ENCODE measurements at places on chromosomes 3 and 15.

- DNase-seq: no peak
Measured at GRCh38 chr3:160403796-160404470, 4.5 kb downstream of the SMC4 start.

DNA sequence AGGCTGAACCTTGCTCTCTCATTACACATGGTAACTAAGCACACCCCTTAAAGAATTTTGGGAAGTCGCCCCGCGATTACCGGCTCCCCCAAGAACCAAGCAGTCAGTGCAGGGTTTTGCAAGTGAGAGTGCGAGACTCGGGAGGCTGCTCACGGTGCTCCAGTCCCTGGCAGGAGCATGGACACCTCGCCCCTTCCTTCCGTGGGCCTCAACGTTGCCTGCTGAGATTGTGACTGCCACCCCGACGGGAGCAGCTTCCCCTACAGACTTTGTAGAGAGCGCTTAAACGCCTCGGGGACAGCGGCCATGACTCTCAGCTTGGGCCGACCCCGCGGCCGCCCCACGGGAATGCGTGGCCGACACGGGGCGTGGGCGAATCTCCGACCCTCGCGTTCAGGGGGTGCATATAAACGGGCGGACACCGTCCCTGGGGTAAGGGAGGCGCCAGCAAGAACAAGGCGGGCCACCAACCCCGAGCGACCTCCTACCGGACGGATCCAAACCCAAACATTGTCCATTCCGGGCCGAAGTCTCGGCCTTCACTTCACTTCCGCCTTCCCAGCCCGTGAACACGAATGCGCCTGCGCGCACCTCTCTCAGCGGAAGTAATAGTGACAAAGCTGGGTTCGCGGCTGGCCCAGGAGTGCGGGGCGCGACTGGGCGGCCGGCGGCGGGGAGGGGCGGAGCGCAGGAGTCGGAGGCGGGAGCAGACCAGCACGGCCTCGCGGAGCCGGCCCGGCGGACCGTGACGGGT, at the start of gene ATP2C1:
ATP2C1 (plus strand) TSS at position 709 of the 754 bp plus-strand sequence. CDS start 686 bp downstream, outside the sequence.
- DNase-seq: peak; percentile 96

DNA sequence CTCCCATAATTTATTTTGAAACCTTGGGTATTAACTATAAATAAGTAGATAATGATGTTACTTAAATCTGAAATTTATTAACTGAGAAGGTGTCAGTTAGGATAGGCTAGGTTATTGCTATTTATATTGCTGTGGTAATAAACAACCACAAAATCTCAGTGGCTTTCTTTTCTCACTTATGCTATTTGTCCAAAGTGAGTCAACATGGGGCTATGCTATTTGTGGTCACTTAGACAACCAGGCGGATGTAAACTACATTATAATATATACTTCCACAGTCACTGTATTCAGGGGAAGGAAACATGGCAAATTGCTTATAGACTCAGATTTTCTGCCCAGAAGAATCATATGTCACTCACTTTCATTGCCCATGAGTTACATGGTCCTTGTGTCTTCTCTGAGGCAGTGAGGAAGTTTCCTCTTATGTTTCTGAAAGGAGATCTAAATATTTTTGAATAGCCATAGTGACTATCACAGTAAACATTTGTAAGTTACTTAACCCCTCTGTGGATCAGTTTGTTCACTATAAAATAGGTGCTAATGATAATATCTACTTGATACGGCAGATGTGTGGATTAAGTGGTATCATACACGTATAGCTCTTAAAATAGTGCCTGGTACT, 19.8 kb downstream of the HMG20A start:
- no peak for DNase-seq

DNA sequence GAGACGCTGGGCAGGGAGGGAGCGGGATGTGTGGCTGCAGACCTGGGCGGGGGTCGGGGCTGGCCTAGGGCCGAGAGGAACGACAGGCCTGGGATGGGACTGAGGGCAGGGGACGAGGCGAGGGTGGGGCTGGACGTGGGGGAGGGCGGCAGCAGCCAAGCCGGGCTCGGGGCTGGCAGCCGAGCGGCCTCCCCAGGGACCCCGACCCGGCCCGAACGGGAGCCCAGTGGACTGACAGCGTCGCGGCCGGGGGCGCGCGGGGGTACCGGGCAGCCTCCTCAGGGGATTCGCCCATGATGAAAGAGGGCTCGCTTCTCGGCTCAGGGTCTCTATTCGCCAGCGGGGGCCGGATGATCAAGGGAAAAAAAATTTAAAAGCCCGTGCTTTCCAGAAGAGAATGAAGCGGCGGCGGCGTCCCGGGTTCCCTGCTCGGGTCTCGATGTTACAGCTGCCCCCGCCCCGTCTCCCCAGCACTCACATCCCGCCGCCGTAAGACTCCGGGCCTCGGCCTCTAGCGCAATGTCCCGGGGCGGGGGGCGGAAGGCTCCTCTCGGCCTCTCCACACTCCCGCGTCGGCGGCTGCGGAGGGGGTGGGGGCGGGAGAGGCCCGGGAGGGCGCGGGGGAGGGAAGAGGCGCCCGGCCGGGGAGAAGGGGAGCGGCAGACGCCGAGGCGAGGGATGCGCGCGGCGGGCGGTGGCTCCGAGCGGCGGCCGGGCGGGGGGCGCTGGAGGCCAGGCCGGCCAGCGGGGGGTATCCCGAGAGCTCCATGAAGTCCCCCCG, 4.3 kb downstream of the PTH1R start:
- no peak for DNase-seq

GRCh38 chr3:35946854-35947515, 307.7 kb downstream of the ARPP21 start:
- no peak for DNase-seq

GRCh38 chr3:19013879-19014278, 134.4 kb upstream of the KCNH8 start:
- no peak for DNase-seq

- no peak for DNase-seq
Measured at GRCh38 chr3:194730365-194730764, 44.7 kb downstream of the FAM43A start.

- DNase-seq: no peak
Measured at GRCh38 chr3:142863930-142864920, 24.7 kb downstream of the PCOLCE2 start.

DNA sequence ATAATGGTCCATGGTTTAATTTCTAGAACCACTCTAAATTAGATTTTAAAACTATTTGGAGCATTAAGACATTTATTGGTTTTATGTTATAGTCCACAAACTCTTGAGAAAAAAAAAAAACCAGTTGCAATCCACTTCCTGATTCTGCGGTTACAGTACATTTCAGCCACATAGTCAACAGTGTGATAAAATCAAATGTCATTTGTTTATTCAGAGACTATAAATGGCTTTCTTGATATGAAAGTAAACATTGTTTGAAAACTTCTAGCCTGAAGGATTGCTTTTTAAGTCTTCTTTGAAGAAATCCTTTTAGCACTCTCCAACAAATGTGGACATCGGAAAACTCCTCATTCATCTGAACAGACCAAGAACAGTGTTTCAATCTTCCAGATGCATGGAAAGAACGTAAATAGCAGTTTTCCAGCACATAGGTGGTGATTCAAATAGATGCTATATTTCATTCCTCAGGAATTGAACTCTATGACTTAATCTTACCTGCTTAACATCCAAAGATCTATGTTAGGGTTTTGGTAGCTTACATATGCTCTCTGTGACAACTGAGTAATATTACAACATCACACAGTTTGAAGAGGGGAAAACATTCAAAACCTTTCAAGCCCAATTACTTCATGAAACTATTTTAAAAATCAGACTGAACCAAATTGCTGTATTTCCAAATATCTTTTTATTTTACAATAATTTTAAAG, 87.8 kb upstream of the UBE2E2 start:
- no peak for DNase-seq

GRCh38 chr15:82127581-82127980, 81.8 kb upstream of the MEX3B start:
- DNase-seq: no peak

- no peak for DNase-seq
Measured at GRCh38 chr3:13714251-13714916, 165.5 kb downstream of the FBLN2 start.

DNA sequence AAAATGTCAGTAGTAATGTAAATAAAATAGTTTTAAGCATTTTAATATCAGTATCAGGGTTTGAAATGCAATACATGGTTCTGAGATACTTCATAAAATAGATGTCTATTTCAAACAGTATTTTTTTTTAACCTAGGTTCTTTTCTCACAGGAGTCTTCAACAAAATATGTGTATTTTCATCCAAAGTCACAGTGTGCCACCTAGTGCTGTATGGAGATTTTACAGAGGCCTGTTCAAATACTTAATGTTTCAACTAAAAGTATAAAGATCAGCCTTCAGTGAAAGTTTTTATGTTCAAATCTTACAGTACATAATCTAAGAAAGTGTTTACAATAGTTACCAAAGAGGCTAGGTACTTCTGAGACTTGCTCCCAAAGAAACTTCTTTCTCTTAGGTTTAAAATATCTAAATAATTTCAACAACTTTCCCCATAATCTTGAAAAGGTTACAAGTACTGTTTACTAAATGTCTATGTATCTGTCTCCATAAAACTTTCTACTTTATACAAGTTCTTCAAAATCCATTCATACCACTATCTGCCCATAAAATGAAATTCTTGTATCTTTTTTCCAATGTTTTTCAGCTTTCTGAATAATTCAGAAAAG, 38.3 kb downstream of the SCAPER start:
- DNase-seq: peak; percentile 45

- no peak for DNase-seq
Measured at GRCh38 chr15:35769656-35770055, 223.7 kb upstream of the DPH6 start.

- no peak for DNase-seq
Measured at GRCh38 chr3:148178503-148178902, 519.2 kb upstream of the AGTR1 start.

- DNase-seq: no peak
Measured at GRCh38 chr3:29152379-29152778, 128.5 kb upstream of the RBMS3 start.

DNA sequence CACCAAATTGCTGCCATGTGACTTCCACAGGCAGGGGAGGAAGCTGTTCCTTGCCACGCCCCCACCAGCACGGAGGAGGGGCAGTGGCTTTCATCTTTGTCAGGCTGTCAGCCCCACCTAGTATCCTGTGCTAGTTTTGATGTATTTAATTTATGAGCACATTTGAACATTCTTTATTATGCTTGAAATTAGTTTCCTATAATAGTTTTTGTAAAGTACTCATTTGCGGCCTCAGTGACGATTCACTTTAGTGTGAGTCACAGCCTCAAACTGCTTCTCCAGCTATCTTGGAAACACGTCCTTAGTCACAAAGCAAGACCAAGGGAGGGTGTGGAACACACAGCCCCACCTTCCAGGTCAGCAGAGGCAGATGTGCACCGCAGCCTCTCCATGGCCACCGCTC, 239.9 kb upstream of the ATP10A start:
- DNase-seq: peak; percentile 15

DNA sequence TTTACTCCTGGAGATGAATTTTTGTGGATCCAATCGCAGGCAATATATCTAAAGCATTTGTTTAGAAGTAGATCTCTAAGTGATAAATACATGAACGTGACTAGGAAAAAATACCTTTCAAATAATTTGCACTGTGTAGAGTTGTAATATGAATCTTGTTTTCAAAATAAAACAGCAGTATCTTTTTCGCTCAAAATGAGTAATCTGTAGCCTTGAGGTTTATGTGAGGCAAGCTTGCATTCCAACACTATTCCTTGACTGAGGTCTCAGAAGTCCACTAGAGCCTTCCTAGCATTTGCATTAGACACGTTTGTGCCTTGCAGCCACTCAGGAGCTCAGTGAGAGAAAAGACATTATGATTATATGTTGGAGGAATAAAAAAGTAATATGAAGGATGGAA, 138.3 kb upstream of the ROBO1 start:
- DNase-seq: no peak

DNA sequence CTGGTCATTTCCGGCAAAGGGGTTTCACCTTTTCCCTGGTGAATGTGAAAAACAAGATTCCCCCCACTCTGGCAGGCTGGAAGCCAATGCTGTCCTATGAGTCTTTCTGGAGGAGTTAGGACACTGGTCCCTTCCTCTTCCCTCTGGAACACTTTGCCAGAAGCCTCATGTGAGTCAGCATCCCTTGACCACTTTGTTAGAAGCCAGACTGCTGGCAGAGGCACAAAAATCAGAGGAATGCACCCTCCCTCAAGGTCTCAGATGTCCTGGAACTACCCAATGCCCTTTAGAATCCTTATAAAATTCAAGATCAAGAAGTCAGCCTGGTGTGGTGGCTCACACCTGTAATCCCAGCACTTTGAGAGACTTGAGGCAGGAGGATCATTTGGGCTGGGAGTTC, 26.6 kb downstream of the ITGB5 start:
- no peak for DNase-seq

DNA sequence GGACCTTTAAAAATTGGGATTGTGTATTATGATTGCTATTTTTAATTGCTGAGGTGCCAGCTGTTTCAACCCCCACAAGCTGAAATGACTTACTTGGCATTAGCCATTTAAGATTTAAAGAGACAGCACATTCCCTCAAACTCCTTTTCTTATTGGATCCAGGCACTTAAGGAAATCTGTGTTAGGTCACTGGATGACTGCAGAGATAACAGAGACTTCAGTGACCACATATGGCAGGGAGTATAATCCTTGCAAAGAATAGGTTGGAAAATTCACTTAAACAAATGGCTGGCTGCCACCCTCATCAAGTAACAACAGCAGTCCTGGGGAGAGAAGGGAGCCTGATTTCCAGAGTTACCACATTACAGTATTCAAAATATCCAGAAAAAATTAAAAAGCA, 66.6 kb downstream of the SLMAP start:
- DNase-seq: no peak

- peak; percentile 46 for DNase-seq
Measured at GRCh38 chr3:55180936-55181535, 253.2 kb upstream of the LRTM1 start.

DNA sequence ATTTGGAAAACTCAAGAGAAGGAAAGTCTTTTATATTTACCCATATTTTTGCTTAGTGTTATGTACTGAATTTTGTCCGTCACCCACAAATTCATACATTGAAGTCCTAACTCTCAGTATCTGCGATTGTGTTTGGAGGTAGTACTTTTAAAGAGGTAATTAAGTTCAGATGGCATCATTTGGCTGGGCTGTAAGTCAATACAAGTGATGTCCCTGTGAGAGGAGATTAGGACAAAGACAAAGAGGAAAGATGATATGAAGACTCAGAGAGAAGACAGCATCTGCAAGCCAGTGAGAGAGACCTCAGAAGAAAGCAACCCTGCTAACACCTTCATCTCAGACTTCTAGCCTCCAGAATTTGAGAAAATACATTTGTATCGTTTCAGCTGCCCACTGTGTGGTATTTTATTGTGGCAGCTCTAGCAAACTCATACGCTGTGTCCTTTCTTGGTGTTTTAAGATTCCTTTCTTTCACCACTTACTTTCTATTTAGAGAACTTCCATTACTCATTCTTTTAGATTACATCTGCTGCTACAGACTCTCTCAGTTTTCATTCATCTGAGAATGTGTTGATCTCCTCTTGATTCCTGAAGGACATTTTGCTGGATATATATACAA, 17.0 kb downstream of the LRCH3 start:
- DNase-seq: no peak
